ENCODE measurements at places on chromosomes 1 and 21. TPM values are rescaled to one million over a fixed set of nuclear protein-coding genes. Genes with fewer than 3 reads are reported as not detected.

The AUNIP gene
- 9.9 TPM for total RNA-seq

The DCST2 gene
- 1.4 TPM for total RNA-seq

The ASTN1 gene
- not detected for total RNA-seq

The S1PR1 gene
- total RNA-seq, result 135 TPM

The SLC30A2 gene
- total RNA-seq, result not detected

The S100A1 gene
- total RNA-seq, result not detected

The PLA2G2C gene
- total RNA-seq, result 3.3 TPM

The CRYAA gene
- not detected for total RNA-seq

The PRPF38B gene
- 87.4 TPM for total RNA-seq

The ASB17 gene
- total RNA-seq, result not detected

DNA sequence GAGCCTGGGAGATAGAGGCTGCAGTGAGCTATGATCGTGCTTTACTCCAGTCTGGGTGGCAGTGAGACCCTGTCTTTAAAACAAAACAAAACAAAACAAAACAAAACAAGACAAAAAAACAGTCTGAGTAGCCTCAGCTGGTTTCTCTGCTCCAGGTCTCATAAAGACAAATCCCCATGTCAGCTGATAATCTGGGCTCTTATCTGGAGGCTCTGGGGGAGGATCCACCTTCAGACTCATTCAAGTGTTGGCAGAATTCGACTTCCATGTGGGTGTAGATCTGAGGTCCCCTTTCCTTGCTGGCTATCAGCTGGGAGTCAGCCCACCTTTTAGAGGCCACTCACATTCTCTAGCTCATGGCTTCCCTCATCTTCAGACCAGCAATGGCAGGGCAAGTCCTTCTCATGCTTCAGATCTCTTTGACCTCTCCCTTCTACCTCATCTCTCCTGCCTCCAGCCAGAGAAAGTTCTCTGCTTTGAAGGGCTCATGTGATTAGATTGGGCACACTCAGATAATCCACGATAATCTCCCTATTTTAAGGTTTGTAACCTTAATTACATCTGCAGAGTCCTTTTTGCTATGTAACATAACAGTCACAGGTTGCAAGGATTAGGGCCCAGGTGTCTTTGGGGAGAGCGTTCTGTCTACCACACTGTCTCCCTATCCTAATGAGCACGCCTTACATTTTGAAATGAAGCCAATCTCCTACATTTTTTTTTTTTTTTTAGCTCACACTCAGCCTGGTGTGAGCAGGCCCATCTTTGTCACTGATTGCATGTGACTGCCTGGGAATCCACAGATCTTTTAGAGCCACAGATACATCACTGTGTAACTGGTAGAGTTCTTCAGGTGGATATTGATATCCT is 7.5 kb upstream of the PYCR2 start:
- no peak for DNase-seq

DNA sequence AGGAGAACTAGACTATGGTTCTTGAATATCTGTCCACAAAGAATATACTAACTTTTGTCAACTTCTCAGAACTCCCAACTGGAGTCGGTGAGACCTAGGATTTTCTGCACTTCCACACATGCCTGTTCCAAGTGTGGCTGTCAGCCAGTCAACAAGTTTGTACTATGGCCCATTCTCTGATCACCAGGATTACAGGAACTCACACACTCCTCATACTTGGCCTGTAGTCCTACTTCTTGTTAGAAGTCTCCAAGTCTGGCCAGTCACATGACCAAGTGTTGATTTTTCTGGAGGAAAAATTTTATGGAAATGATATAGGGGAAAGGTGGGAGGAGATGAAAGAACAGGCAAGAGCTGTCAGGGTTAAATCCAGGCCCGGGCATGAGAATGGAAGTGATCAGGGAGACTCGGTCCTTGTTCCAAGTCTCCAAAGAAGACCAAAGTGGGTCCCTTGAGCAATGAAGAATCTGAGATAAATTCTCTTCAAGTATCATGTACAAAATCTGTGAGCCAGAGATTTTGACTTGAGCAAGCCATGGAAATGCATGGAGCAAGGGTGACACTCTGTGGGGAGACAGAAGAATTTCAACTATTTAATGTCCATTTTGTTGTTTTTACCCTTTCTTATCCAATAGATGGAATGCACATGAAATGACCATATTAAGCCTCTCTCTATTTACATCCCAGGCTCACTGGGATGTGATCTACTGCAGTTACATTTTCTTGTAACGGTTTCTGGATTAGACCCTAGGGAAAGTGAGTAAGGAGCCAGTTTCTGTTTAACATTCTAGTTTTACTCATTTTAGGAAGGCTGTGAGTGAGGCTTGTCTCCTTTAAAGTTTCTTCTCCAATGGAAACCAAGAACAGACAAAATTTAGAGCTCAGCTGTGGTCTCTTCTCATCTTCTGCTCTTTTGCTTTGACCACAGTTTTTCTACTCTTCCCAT is 320.9 kb downstream of the ASTN1 start:
- DNase-seq, result no peak

GRCh38 chr1:172357753-172358385 is 62.6 kb upstream of the C1orf105 start:
- DNase-seq, result no peak

- DNase-seq, result peak; percentile 46
Observed at GRCh38 chr21:33078907-33079582, 9.1 kb downstream of the OLIG1 start.

GRCh38 chr1:109622895-109623294 is 3.3 kb downstream of the AMPD2 start:
- DNase-seq, result no peak

- DNase-seq, result no peak
Observed at GRCh38 chr1:171653796-171654195, 1.3 kb upstream of the MYOC start.

GRCh38 chr1:37851782-37852210 is 7.6 kb downstream of the MTF1 start:
- no peak for DNase-seq

DNA sequence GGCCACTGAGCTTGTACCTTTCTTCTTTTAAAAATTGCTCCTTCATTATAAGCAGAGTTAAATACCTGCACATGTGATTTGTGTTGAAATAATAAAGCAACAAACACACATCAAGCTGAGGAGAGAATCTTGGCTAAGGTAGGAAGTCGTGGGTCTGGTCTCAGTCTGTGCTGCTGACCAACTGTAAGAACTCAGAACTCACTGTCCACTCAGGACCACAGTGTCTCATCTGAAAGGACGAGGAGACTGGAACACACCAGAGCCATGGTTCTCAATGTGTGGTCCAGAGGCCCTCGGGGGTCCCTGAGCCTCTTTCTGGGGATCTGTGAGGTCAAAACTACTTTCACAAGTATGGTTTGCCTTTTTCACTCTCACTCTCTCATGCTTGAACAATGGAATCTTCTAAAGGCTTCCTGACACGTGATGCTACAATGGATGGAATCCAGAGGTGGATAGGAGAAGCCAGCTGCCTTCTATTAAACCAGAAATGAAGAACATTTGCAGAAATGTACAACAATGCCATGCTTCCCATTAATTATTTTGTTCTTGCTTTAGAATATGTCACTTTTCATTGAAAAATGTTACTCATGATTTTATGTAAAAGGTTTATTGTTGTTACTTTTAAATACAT is 17.3 kb upstream of the ETS2 start:
- DNase-seq, result no peak

DNA sequence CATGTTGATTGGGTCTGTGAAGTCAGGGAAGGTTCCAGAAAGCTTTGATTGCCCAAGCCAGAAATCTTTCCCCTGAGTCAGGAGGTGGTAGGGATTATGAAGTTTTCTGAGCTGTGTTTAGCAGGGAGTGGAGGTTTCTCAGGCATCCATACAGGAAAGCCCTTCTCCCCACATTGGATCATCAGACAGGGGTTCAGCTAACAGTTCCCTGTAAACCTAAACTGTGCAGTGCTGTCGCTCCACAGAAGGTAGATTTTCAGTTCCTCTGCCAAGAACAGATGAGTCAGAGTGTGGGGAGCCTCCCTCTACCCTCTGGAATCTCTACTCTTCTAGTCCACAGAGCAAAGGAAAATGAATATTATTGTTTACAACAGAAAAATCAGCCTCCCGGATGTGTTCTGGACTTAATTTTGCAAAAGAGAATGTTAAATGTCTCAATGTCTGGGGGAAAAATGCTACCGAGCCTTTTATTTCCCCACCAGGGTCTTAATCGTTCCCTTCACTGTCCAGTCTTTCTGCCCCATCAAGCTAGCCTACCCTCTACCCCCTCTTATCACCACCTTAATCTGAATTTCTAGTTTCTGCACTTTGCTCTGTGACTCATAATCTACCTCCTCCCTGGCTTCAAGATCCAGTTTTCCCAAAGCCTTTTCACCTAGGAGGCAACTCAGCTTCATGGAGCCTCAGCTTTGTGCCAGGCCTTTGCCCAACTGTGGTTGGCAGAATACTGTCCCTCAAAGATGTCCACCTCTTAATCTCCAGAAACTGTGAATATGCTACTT is 355.6 kb downstream of the PRDM2 start:
- no peak for DNase-seq

DNA sequence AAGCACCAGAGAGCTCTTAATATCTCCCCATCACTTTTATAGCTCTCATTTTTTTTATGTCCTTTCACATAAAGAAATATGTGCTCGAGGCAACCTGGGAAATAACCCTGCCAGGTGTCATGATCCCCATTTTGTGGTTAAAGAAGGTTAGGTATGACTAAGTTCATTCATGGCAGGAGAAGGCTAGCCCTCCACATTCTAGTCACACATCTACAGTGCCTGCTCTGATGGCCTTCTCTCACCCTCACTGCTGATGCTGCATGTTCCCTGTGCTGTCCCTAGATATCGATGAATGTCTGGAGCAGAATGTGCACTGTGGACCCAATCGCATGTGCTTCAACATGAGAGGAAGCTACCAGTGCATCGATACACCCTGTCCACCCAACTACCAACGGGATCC is 187.5 kb downstream of the TPR start:
- peak; percentile 3 for DNase-seq

DNA sequence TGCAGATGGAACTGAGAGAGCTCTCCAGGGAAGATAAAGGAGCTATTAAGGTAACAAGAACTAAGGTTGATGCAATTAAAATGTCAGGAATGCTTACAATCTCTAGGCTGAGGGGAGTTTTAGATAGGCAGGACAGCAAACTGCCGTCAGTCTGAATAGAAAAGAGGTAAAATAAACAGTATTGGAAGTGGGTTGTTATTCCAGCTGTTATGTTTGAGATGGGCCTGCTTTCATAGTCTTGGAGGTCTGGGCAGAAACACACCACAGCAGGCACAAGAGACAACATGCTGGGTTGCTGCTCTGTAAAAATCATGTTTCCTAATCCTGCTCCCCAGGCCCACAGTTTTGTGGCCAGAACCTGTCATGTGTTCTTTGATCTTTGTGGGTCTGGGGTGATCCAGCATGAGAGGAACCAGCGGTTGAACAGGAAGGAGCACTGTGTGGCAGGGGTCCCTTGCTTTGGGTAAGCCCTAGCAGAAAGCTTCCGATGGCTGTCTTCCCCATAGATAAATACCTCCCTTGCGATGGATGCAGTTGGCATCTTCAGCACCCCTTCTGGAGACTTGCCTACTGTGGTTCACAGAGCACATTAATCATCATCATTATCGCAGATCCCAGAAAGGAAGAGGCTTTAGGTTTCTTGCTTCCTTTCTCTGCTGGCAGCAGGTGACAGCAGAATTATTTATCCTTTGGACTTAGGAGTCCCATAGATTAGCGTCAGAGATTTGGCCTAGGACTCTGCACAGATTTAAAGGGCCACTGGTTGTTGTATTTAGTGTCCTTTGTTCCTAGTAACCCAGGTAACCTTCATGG is 97.1 kb downstream of the AK5 start:
- no peak for DNase-seq

GRCh38 chr1:30683699-30684098 is 39.7 kb downstream of the MATN1 start:
- DNase-seq, result no peak

DNA sequence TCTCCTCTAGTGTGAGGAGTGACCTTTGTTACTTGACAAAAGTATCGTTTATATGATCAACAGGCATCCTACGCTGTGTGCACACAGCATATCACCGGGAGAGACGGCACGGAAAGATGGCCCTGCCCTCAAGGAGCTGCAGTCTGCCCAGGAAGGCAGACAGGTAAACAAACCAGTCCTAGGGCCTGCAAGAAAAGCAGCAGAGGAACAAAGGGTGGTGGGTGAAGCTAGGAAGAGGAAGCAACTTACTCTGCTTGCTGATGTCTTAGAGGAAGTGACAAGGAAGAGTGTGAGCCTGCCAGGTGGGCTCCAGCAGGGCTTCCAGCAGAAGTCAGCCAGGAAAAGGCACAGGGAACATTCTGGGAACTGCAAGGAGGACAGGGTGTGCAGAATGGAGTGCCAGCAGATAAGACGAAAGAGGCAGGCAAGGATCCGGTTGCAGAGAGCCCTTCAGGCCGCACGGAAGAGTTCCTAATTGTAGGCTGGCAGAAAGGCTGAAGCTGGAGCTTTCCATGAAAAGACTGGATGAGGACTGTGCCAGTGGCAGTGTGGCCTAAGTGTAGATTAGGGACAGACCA is 106.7 kb downstream of the SLC45A1 start:
- DNase-seq, result peak; percentile 41

GRCh38 chr1:197521118-197521739 is 253.2 kb downstream of the CRB1 start:
- peak; percentile 15 for DNase-seq

GRCh38 chr21:44065428-44065827 is 41.8 kb upstream of the PWP2 start:
- DNase-seq, result peak; percentile 81

DNA sequence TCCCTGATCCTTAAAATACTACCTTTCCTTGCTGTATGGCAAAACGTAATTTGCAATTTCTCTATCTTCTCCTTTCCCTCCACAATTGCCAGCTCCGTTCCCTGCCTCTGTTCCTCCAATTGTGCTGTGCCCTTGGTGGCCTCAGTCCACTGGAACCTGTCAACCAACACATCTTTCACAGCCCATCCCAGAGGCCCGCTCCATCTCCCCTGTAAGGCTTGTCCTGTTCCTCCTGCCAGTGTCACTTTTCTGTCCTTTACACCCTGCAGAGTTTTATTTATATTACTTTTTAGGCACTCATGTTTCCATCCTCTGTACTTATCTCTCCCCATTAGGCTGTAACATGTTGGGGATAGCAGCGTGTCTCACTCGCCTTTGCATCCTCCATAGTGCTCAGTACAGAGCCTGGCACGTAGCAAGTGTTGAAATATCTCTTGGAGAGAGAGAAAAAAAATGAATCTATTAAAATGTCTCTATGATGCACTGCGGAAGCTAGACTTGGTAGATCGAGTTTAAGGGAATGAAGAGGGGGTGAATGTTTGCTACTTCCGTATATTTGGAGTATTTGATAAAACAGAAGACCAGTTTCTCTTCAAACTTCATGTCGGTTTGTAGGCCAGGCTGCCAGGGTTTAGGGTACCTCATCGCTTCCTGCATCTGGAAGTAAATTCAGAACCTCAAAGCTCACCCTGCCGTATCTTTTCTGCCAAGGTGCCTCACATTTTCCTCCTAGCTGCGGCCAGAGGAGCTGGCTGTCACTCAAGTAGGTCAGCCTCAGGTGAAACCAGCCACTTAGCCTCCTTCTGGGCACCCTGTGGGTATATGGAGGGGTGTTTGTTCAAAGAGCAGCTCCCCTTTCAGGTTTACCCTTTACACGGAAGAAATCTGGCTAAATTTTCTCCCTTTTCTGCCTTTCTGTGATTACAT is 303.8 kb downstream of the TM2D1 start:
- no peak for DNase-seq

GRCh38 chr1:161427733-161428516 is 60.2 kb upstream of the CFAP126 start:
- peak; percentile 50 for DNase-seq

Data from activated T-cell treated with anti-CD3 and anti-CD28 coated beads, Interleukin-2, amount 50 U/mL, for 72 hours (primary cell).